ENCODE measurements at places on chromosomes 12 and 14.

DNA sequence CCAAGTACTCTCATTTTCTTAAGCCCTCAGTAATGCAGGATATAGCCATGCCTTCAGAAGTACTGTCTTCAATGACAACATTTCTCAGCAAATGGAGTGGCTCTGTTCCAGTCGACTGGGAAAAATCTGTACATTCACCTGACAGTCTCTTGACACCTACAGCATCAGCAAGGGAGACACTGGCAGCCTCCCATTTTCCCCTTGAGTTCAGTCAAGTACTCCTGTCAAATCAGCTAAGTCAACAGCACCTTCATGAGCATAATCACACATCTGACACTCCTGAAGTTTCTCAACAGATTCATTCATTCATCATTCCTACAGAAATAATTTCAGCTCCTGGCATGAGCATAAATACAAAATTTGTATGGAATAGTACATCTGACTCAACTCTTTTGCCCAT lies 46.1 kb downstream of the INTS13 start:
- DNase-seq: no peak

DNA sequence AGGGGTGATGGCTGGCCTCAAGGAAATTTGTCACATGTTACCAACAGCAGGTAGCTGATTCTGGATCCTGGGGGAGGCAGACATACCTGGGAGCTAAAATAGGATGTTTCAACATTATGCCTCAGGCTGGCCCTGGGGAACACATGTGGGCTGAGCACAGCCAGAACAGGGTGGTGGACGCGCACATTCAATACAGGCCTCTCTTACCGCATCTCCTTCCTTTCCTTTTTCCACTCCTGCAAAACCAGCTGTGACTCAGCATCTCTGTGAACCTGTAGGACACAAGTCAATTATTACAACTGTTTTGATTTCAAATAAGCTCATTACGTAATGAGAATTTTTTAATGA lies 61.0 kb downstream of the NT5DC3 start:
- DNase-seq: no peak

- no peak for DNase-seq
These were observed 10.4 kb upstream of the ACVR1B start for GRCh38 chr12:51941011-51941581.

GRCh38 chr12:69196302-69197288 lies 42.8 kb upstream of the CPSF6 start:
- no peak for DNase-seq

DNA sequence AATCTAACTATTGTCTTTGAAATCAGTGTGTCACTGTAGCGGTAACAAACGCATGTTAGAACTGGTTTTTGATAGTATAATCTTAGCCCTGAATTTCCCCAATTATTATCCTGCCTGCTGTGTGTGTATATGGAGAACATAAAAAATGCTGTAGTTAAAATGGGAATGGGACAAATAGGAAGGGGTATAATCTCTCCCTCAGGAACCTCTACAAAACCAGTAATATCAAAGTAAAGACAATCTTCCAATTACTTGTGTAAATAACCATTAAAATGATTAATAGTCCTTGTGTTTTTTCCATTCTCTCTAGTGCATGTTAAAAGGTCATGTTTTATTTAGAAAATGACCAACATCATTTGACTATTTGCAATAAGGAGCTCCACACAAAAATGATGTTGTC lies 200.1 kb upstream of the TMTC1 start:
- no peak for DNase-seq

- DNase-seq: no peak
These were observed 215.8 kb downstream of the PHLDA1 start for GRCh38 chr12:75815756-75816155.

- DNase-seq: peak; percentile 44
These were observed 394 bp upstream of the AMIGO2 start for GRCh38 chr12:47079981-47080724.

DNA sequence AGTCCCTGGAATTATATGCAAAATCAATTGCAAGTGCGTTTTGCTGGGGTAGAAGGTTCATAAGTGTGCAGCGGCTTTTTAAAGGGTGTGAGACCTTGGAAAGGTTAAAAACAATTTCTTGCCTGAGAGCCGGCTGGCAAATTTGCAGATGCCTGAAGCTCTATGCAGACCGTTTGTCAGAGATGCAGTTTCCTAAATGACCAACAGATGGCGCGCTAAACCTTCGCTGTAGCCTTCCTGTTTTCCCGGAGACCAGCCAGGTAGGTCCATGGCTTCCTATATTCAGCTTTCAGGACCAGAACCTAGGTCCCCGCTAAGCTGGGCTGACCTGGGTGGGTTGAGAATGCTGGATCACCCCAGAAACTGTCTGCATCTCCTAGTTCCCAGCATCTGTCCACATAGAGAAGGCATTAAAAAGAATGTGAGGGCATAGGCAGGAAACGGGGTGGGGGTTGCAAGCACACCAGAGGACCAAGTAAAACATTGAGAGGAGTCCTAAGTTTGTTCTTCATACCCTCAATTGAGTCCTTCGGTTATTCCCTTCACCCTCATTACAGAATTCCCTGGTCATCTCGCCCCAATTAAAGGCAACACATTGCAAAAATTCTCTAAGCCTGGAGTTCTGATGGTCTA lies 5.7 kb upstream of the NOS1 start:
- peak; percentile 11 for DNase-seq

DNA sequence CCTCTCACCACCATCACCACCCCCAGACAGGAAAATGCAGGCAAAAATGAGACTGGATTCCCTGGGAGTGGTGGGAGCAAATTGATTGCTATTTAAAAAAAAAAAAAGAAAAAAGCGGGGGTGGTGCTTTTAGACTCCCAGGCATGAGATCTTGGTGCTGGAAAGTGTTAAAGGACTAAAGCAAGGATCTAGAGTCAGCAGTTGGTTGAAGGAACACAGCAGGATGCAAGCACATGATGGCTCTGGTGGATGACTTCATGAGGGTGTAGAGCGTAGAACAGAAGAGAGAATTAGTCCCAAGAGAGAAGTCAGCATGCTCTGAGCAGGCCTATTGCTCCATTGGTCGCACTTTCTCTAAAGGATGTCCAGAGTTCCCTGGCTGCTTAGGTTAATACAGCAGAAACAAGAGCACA lies 183.8 kb upstream of the HMGA2 start:
- no peak for DNase-seq

- no peak for DNase-seq
These were observed 39.8 kb upstream of the PTGDR start for GRCh38 chr14:52227619-52228222.

GRCh38 chr12:40691913-40692764 lies at the start of gene CNTN1:
Gene CNTN1 (plus strand): TSS chr12:40692439.
- no peak for DNase-seq

- DNase-seq: no peak
These were observed 57.0 kb downstream of the SMUG1 start for GRCh38 chr12:54131641-54132280.

- no peak for DNase-seq
These were observed 146.1 kb downstream of the PAX9 start for GRCh38 chr14:36807727-36808126.

- DNase-seq: no peak
These were observed 4.4 kb downstream of the WNT5B start for GRCh38 chr12:1633459-1633858.

- no peak for DNase-seq
These were observed 25.8 kb downstream of the SNRNP35 start for GRCh38 chr12:123483602-123484248.

DNA sequence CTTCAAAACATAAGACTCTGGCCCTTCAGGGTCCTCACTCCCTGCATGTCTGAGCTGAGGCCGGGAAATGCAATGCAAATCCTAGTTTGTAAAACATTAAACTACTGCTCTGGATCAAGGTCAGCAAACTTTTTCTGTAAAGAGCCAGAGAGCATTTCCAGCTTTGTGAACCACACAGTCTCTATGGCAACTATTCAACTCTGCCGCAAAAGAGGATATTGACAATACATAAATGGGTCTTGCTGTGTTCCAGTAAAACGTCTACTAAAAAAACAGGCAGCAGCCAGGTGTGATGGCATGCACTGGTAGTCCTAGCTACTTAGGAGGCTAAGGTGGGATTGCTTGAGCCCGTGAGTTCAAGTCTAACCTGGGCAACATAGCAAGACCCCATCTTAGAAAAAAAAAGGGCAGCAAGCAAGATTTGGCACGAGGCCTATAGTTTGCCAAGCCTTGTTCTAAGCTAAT lies 22.3 kb downstream of the DDX24 start:
- DNase-seq: no peak

DNA sequence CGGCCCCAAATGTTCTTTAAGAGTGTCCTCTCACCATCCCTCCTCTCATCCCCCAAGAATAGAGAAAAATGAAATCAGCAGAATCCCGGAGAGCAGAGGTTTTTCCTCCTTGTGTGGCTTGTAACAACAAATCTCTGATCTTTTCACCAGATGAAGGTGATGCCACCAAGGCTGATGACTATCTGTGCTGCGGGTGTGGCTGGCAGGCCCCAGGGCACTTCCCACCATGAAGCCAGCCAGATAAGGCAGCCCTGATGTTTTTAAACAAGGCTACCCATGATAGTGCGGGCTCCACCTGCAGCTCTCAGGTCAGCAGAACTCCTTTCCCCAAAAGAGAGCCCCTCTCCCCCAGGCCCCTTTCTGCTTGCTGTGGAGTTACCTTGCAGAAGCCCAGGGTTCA lies 58.0 kb upstream of the PARP11 start:
- DNase-seq: no peak

GRCh38 chr12:110004598-110004997 lies 5.4 kb downstream of the ANKRD13A start:
- DNase-seq: no peak

DNA sequence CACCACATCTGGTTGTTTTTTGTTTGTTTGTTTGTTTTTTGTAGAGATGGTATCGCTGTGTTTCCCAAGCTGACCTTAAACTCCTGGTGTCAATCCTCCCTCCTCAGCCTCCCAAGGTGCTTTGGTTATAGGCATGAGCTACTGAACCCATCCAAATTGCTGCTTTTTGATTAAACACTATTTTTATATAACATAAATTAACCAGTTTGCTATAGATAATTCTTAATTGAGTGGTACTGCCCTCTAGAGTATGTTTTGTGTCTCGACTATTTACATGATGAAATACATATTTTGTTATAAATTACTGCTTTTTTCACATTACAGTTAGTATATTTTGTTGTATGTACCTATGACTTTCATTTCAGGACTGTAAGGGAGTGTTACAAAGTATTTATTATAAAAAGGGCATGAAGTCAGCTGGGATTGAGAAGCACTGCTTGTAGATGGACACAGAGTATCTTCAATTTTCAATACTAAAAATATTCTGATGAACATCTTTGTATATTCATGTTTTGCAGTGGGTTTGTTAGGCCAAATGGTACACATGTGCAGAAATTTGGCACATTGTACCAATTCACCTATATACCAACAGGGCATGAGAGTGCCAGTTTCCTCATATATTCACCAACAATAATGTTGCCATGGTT lies 14.9 kb upstream of the SCAF11 start:
- no peak for DNase-seq

DNA sequence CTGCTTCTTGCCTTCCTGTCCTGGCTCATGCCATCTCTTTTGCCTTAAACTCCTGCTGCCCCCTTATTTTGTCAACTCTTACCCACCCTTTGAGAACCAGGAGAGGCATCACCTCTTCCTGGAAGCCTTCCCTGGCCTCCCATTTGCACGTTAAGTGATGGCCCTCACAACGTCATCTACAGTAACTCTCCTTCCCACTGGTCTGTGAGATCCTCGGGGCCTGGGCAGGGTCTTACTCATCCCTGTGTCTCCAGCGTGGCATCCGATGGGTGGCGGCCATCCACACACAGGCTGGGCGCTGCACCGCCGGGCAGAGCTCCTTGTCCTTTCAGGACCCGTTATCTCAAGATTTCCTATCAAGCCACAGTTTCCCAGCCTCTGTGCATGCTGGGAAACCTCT lies 16.8 kb upstream of the CACNA2D4 start:
- DNase-seq: no peak

GRCh38 chr14:31414190-31414833 lies 6.0 kb downstream of the HEATR5A start:
- no peak for DNase-seq

DNA sequence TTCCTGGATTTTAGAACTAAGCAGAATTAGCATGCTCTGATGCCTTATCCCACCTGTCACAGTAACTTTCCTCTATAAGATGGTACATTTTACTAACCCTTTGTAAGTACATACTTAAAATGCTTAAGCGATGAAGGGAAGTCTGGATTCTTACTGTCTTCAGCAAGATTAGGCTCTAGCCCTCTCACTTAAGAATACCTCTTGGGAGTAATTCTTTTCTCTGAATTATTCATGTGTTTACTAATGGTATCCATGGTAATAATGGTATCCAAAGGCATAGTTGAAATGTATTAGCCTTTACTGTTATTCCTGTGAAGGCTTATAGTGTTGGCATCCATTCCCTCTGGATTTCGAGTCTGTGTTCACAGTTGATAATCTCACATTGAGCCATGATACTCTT lies 176.9 kb downstream of the MON2 start:
- DNase-seq: no peak

DNA sequence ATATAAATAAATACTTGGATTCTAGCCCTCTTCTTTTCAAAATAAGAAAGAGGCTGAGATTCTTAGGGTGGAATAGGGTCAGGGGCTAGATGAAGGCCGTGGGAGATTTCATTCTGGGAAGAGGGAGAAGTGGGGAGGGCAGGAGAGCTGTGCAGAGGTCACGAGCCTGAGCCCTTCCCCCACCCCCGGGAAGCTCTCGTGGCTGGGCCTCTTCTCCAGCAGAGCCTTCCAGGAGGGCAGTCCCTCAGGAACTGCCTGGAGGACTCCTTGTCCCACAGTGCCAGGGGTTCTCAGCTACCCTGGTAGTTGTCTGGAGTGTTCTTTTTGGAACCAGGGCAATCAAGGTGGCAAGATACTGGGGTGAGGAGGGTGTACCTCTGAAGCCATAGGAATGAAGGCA lies 94.0 kb downstream of the ESR2 start:
- no peak for DNase-seq

All from stimulated activated CD4-positive, alpha-beta T cell treated with anti-CD3 and anti-CD28 coated beads, Interleukin-1b, Interleukin-23, amount 100 ng/mL, for 4 hours (primary cell).